Fibroblast of lung (primary cell): ENCODE measurements at places on chromosomes 16 and 17.

DNA sequence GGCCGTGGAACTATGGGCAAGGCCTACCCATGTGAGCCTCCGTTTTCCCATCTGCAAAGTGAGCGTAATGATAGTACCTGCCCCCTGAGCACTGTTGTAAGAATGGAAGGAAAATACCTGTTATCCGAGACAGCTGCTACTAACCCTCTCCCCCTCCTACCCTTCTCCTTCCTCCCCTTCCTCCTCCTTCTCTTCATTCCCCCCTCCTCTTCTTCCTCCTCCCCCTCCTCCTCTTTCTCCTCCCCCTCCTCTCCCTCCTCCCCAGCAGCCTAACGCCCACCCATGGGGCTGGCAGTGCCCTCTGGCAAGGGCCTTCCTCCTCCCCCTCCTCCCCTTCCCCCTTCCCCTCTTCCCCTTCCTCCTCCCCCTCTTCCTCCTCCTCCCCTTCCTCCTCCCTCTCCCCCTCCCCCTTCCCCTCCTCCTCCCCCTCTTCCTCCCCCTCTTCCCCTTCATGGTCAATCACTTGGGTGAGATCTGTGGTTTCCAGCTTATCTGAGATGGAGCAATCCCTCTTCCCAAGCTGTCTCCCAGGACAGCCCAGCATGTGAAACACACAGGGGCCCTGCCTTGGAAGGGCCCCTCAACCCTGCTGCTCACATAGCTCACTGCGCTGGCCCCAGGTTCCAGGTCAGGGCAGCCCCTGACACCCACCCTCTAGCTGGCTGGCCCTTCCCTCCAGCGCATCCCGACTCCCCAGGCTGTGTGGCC, 6.4 kb downstream of the ZFPM1 start:
- no peak for DNase-seq

GRCh38 chr17:65553646-65554552, 7.5 kb downstream of the AXIN2 start:
- no peak for DNase-seq

DNA sequence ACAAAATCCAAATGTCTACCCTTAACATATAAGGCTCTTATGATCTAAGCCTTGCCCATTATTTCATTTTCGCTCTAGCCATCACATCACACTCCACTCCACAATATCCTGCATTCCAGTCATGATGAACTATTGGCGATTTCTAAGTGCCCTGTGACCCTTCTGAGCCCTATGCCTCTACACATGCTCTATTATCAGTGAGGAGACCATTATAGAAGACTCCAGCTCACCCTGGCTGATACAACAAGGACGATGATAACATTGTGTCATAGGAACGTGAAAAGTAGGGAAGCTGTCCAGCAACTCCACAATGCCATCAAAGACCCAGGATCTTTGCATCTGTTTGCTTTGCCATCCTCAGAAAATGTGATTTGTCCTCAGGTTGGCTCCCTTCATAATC, 29.6 kb upstream of the GNAO1 start:
- DNase-seq = no peak

GRCh38 chr16:66878067-66878466, 2.2 kb upstream of the PDP2 start:
- DNase-seq = peak; percentile 65
